ENCODE measurements at places on chromosomes 3 and 15.

- DNase-seq: no peak
These were observed 19.5 kb upstream of the FBLN2 start for GRCh38 chr3:13529196-13530112.

- DNase-seq: no peak
These were observed 102.4 kb upstream of the UBE3A start for GRCh38 chr15:25541228-25541627.

DNA sequence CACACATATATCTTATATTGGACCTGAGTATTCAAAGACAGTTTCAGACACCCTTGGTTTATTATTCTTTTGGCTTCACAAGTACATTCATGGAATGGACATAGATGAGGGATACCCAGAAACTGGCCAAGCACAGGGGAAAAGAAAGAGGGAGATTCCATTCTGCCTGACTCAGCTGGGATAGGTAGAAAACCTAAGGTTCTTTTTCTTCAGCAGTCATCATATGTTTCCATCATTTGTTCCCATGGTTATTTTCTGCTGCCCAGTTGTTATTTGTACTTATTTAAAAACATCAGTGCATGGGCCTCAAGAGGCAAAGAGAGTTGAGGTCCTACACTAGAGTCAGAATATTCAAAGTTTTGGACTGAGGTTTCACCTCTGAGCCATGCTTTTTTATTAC, 91.8 kb downstream of the FILIP1L start:
- no peak for DNase-seq

DNA sequence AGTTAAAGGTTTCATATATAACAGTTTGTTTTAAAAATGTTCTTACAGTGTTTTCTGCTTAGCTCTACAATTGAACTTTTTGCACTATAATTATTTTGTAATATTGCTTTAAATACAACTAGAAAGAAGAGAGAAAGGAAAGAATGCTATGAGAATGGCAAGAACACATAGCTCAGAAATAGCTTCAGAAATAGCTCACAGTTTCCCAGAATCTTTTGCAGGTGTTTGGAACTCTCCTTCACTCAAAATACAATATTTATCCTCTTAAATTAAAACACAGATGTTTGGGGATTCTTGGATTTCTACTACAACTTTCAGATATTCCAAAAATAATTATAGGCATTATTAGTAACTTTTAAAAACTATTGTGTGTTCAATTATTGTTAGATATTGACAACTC, 658.0 kb upstream of the DPPA4 start:
- no peak for DNase-seq
